Transverse colon (tissue), 4 donors: ENCODE measurements at places on chromosomes 11 and 22.

- no peaks in the 10 kb centered on the region for H3K4me1 ChIP-seq
- H3K27ac ChIP-seq, result no peak overlapping the region
- no peaks in the 10 kb centered on the region for H3K36me3 ChIP-seq
- H3K27me3 ChIP-seq, result no peaks in the 10 kb centered on the region
- no peak overlapping the region for H3K4me3 ChIP-seq
Measured at GRCh38 chr11:64128255-64129006, 37.5 kb downstream of the MACROD1 start.

GRCh38 chr11:34696862-34697261, 76.0 kb downstream of the EHF start:
- H3K4me1 ChIP-seq, result no peaks in the 10 kb centered on the region
- H3K27me3 ChIP-seq, result no peaks in the 10 kb centered on the region
- DNase-seq, result no peak

DNA sequence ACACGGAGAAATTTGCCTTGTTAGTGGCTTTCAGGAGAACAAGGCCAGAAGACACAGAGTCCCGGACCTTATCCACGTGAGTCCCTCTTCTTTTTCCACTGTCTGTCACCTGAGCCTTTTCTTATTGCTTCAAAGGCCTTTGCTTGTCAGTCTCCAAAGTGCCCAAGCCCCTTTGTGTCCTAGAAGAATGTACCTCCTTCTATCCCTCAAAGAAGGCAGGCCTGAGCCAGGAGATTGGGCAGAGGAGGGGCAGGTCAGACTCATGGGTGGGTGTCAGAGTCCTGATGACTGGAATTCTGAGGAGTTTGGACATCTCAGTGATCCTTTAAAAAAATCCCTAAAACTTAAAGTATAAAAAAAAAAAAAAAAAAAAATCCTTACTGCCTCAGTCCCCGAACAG, 299.6 kb upstream of the NCAM1 start:
- no peak for DNase-seq
- no peak overlapping the region for H3K27ac ChIP-seq
- H3K4me1 ChIP-seq, result no peaks in the 10 kb centered on the region
- H3K36me3 ChIP-seq, result no peaks in the 10 kb centered on the region
- H3K4me3 ChIP-seq, result no peak overlapping the region
- H3K27me3 ChIP-seq, result no peaks in the 10 kb centered on the region

DNA sequence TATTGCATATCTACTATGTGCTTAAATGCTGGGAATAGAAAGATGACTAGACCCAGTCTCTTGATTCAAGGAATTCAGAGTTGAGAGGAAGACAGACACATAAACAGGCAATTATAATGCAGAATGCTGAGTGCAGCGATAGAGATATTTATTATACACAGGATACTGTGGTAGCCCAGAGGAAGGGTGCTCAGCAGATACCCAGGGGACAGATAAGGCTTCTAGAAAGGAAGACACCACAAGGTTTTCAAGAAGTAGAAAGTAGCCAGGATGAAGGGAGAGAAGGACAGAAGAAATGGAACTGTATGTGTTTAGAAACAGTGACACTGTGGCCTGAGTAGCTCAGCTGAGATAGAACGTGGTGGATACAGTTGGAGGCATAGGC, 79.4 kb upstream of the NNMT start:
- H3K4me1 ChIP-seq, result peaks cover 27% of the 10 kb centered on the region
- H3K27ac ChIP-seq, result no peak overlapping the region
- H3K27me3 ChIP-seq, result no peaks in the 10 kb centered on the region
- no peak overlapping the region for H3K4me3 ChIP-seq
- H3K36me3 ChIP-seq, result no peaks in the 10 kb centered on the region
- no peak for DNase-seq

DNA sequence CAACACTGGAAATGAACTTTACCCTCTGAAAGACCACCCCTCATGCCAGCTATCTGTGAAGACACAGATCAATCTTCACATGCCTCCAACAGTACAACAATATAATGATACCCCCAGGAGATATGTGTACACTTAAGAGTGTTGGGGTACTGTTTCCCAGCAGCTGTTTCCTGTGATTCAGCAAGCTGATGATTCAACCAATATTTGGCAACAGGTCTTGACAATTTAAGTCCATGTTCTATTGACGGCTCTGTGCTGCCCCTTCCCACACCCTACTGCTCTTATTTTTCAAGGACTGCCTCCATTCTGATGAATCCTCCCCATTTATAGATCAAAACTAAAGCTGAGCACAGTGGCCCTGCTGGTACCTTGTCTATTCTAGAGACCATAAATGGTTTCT, 6.6 kb downstream of the SNX19 start:
- DNase-seq, result no peak
- peaks cover 15% of the 10 kb centered on the region for H3K4me1 ChIP-seq
- no peak overlapping the region for H3K27ac ChIP-seq
- H3K27me3 ChIP-seq, result no peaks in the 10 kb centered on the region
- H3K4me3 ChIP-seq, result no peak overlapping the region
- no peaks in the 10 kb centered on the region for H3K36me3 ChIP-seq

- DNase-seq, result no peak
- no peak overlapping the region for H3K27ac ChIP-seq
- no peaks in the 10 kb centered on the region for H3K27me3 ChIP-seq
- peaks cover 4% of the 10 kb centered on the region for H3K4me1 ChIP-seq
- no peak overlapping the region for H3K4me3 ChIP-seq
- H3K36me3 ChIP-seq, result peaks cover 2% of the 10 kb centered on the region
Measured at GRCh38 chr11:9956483-9956882, 292.6 kb downstream of the SWAP70 start.
